Upper lobe of right lung (tissue), 1 donor: ENCODE measurements at places on chromosomes 6 and 20. TPM values are rescaled to one million over a fixed set of nuclear protein-coding genes. Genes with fewer than 3 reads are reported as not detected.

- no peak overlapping the region for H3K27ac ChIP-seq
- DNase-seq = no peak
- no peak overlapping the region for H3K4me3 ChIP-seq
- H3K27me3 ChIP-seq = no peaks in the 10 kb centered on the region
These were observed 56.5 kb downstream of the ARMC2 start for GRCh38 chr6:108904741-108905140.

DNA sequence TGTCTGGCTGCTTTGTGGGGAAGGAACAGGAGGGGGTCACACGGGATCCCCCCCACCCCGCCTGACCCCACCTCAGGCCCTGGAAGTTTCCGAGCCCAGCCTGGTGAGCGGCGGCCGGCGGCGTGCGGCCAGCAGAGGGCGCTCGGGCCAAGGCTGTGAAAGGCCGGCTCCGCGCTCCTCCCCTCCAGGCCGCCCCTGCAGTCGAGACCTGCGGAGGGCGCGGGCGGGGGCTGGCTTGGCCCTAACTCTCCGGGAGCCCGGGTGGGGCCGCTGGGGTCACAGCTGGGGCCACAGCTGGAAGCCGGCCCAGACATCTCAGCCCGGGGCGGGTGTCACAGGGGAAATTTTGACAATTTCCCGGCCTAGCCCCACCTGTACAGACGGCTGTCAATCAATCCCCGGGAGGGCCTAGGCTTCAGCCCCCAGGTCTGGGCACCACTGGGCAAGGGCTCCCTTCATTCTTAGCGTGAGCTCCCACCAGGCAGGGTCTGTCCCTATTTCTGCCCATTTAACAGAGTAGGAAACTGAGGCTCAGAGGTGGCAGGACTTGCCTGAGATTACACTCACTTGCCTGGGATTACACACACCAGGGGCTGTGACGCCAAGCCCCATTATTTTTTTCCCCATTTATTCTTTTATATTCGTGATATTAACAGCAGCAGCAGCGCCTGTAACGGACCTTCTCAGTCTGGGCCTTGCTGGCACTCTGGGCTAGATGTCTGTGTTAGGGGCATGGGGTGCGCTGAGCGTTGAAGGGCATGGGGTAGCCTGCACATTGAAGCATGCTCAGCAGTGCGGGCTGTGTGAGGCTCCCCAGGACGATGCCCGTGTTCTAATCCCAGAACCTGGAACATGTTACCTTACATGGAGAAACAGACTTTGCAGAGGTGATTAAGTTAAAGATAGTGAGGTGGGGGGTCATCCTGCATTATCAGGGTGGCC lies 23.0 kb downstream of the ZBP1 start:
- H3K4me1 ChIP-seq = peaks cover 7% of the 10 kb centered on the region
- DNase-seq = peak; percentile 84
- no peaks in the 10 kb centered on the region for H3K36me3 ChIP-seq
- H3K4me3 ChIP-seq = no peak overlapping the region

MCCD1 gene
- total RNA-seq = not detected

TAPBP gene
- 191 TPM for total RNA-seq

COL11A2 gene
- 1.2 TPM for total RNA-seq

SLC17A1 gene
- total RNA-seq = not detected

TMC2 gene
- 0.43 TPM for total RNA-seq
